ENCODE measurements at places on chromosomes 3 and 15. TPM values are rescaled to one million over a fixed set of nuclear protein-coding genes. Genes with fewer than 3 reads are reported as not detected.

SPINK8 gene
- total RNA-seq, result not detected

CA12 gene
- total RNA-seq, result 5.4 TPM

- peak; percentile 88 for DNase-seq
These were observed at the start of gene DISP2 for GRCh38 chr15:40357723-40358470. Gene DISP2, plus strand, starts transcription at chr15:40358219. Its CDS starts 103 bp downstream, at chr15:40358322.

GRCh38 chr15:84981054-84981710, 474 bp upstream of the PDE8A start:
- DNase-seq, result peak; percentile 95

DNA sequence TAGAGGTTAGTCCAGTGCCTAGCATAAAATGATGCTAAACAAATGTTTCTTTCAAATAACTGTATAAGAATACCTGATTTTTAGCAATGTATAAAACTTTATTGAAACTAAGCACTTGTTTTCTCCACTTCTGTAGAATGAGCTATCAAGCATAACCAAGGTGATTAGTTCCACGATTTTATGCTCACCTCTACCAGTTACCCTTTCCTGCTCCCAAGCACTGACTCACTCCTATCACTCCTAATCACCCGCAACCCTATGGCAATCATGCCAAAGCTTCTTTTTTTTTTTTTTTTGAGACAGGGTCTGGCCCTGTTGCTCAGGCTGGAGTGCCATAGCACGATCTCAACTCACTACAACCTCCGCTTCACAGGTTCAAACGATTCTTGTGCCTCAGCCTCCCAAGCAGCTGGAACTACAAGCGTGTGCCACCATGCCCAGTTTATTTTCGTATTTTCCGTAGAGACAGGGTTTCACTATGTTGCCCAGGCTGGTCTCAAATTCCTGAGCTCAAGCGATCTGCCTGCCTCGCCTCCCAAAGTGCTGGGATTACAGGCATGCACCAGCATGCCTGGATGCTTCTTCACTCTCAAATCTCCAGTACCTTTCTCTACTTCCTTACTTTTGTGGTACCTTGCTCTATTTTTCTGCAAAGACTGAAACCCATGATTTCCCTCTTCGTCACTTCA, 3.9 kb downstream of the HSPBAP1 start:
- no peak for DNase-seq

SMCO1 gene
- total RNA-seq, result 10.7 TPM

- DNase-seq, result no peak
These were observed 1037.9 kb downstream of the ROBO1 start for GRCh38 chr3:78729946-78730345.

- no peak for DNase-seq
These were observed 277.6 kb upstream of the STT3B start for GRCh38 chr3:31255007-31255581.

- no peak for DNase-seq
These were observed 98.0 kb upstream of the RORA start for GRCh38 chr15:61327019-61327631.

DNA sequence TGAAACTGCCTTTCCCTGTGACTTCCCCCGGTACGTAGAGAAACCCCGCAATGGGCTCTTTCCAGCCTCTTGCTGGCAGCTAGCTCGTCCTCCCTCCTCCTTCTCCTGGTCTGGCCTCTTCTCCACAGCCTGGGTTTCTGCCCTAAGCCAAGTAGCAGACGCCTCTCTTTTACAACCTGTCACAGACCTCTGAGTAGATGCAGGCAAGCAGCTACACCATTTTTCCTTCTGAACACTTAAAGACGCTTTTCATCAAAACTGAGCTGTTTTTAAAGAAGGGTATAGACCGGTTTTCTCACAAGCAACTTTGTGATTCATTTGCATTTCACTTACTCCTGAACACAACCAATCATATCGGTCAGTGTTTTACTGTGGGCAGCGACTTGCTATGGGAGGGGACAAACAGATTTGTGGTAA, 32.0 kb downstream of the ADAMTSL3 start:
- DNase-seq, result no peak

CADM2 gene
- 8.9 TPM for total RNA-seq

Data from left cardiac atrium (tissue), 4 donors.